A172 (cell line): ENCODE measurements at places on chromosomes 1 and 21. TPM values are rescaled to one million over a fixed set of nuclear protein-coding genes. Genes with fewer than 3 reads are reported as not detected.

Gene ZBTB21
- 13.6 and 15.2 TPM in 2 replicates for total RNA-seq

DNA sequence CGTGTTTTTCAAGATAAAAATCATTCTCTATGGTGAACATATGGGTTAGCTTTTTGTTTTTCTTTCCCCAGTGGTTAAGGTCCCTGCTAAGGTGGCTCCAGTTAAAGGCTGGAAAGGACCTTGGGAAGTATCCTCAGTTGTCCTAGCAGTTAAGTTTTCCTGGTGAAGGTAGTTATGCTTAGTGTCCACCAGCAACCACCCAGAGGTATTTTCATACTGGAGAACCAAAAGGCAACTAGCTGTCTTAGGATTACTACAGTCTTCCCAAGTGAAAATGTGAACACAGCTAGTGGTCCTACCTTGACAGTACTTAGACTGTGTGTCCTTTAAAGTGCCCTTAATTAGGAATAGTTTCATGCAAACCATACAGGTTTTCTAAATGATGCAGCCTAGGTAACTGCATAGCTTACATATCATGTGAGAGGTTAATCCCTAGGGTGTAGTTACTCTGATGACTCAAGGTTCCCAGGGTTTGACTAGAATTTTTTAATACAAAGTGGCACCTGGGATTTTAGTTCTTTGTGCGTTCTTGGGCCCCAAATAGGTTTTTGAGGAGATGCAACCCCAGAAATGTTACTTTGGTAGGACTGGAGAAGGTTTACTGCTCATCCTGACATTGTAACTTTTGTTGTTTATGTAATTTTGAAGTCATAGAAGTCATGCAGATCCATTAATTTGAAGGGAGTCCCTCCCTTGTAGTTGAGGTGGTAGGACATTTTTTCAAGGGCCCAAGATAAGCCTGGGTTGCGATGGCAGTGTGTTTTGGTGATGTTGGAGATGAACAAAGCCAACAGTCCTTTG lies 36.5 kb downstream of the YY1AP1 start:
- DNase-seq, result peak; percentile 53

Gene LCE3D
- total RNA-seq, result not detected in 2 replicates

- DNase-seq, result no peak
Observed at GRCh38 chr1:47580451-47580995, 142.7 kb downstream of the FOXD2 start.

DNA sequence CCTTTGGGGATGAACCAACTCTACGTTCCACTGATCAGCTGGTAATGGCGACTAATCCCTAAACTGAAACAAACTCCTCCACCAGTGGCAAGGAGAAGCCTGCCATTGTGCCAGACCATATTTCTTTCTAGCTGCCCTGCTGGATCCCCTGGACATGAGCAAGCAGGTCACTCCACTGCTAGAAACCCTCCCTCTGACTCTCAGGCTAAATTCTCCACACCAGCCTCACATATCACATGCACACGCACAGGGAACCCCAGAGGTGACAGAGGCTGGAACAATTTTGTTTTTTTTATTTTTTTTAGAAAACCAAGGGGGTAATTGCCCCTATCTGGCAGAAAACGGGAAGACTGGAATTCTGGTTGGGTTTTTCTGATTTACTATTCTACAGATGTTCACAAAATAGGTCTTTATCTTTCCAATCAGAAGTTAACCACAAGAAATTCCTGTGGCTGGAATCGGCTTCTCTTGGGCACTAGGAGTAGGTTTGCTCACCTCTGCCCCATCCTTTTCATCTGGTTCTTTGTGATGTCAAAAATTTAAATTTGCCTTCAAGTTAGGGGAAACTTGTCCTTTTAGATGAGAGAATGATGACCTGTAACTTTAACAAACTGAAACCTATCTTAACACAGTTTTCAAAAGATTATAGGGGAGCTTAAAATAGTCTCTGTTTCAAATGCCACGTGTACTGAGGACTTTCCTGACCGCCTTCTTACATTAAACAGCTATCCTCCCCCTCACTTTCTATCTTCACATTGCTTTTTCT lies 258.1 kb downstream of the SDCCAG8 start:
- DNase-seq, result peak; percentile 85

Gene WLS
- 32.3 and 49.4 TPM in 2 replicates for total RNA-seq

GRCh38 chr1:2386636-2387611 lies 4.4 kb downstream of the MORN1 start:
- no peak for DNase-seq

GRCh38 chr1:179969962-179970361 lies 15.4 kb downstream of the CEP350 start:
- no peak for DNase-seq

DNA sequence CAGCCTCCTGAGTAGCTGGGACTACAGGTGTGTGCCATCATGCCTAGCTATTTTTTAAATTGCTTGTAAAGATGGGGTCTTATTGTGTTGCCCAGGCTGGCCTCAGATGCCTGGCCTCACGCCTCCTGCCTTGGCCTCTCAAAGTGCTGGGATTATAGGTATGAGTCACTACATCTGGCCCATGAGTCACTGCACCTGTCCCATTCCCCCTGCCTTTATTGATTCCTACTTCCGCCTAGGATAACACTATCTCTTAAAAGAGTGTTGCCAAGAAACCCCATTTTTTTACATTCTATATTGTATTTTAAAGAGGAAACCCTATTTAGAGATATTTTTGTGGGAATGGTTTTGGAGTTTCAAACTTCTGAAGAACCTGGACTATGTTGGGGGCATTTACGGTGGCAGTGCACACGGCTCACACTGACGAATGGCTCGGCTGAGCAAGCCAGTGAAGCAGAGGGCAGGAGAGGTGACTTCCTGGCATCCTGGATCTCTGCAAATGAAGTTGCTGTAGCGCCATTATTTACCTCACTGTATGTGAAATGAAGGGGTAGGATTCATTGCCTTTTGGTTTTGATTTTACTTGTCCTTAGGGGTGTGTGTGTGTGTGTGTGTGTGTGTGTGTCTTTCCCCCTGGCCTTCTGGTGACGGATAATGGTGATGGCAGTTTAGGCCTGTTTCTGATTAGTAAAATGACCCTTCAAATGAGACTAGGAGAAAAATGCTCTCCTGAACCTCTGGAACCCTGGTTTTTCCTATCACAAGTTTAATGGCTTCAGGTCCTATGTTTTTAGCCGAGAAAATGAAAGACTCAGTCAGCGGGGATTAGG lies 22.5 kb downstream of the KIF26B start:
- peak; percentile 77 for DNase-seq

GRCh38 chr1:15622712-15623373 lies 5.6 kb downstream of the DDI2 start:
- no peak for DNase-seq

DNA sequence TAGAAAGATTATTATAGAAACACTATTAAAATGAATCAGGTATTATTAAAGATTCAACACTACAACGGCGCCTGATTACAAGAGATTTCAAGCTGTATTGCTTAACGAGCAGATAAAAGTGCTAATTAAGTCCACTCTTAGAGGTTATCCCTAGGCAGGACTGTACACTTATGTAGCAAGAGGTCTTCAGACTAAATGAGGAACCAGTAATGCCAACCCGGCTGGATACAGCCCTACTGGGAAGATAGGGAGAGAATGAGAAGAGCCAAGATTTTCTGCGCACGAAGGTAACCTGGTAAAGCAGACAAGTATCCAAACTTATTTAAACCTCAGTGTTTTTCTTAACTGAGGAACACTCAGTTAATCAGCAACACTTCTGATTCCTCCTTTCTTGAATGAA lies 115.7 kb upstream of the HIVEP3 start:
- peak; percentile 8 for DNase-seq

DNA sequence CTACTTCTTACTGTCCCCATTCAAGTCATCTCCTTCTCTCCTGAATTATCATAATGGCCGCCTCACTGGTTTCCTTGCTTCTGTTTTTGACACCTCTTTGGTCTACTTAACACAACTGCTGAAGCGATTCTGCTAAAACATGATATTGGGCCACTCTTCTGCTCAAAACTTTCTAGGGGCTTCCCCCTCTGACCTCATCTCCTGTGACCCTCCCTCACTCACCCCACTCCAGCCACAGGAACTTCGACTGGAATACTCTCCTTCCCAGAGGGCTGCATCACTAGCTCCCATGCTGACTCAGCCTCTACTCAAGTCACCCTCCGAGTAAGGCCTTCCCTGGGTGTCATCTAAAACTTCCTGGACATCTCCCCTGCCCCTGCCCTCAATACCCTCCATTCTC lies 35.7 kb downstream of the NRIP1 start:
- no peak for DNase-seq

- no peak for DNase-seq
Observed at GRCh38 chr1:117110774-117111173, 10.8 kb downstream of the TRIM45 start.

DNA sequence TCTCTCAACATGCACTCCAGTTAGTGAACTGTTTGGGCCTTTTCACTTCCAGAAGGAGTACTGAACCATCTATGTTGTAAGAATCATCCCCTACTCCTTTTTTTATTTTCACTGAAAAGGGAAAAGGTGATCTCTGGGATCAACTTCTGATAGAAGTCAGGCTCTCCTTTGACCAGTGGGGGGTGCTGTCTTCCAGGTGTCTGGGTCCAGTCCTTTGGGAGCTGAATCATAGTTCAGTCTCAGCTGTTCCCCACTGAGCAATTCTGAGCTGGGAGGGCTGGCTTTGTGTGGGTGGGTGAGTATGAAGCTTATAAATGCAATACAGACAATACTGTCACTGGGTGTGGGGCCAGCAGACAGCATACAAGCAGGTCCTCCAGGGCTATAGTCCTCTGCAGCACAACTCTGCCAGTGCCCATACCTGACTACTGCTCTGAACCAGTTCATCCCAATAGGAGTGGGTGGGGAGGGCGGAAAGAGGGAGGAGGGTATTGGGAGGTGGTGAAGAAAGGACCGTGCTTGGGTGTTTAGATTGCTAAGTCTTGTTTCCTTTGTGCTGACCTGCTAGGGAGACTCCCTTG lies 12.5 kb upstream of the SARS1 start:
- DNase-seq, result peak; percentile 71

Gene OR2L3
- not detected in 2 replicates for total RNA-seq

DNA sequence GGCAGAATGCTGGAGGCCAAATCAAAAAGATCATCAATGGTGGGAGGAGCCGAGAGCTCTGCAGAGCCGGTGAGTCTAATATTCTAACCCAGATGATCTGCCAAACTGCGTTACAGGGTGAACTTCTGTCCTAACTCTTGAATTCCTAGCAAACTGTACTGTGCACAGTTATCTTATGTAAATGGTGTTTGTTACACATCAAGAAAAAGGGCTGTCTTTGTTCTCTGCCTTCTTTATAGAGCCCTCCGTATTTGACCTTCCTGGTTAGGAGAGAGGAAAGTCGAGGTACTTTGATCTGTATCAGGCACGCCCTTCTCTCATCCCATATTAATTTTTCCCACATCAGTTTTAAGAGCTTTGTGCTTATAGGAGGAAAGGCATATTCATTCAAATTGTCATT lies 37.6 kb downstream of the MT1HL1 start:
- DNase-seq, result no peak

Gene CA14
- total RNA-seq, result not detected in 2 replicates

Gene HORMAD1
- total RNA-seq, result not detected in 2 replicates

DNA sequence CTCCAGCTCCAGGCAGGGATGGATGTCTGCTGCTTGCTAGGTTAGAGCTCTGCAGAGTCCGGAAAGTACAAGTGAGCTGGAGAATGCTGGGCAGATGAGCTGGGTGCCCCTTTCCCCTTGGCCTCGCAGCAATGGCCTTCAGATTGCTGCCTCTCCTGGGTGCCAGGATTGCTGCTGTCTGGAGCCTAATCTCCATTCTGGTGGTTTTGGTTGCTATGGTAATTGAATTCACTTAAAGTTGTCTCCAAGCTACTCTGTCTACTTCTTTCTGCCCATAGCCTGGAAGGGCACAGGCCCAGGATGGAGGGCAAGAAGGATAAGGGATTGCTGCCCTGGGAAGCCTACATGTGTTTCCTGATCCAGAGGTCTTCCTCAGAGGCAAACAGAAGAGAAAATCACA lies 14.6 kb upstream of the KCND3 start:
- no peak for DNase-seq

GRCh38 chr1:173002891-173003838 lies 47.6 kb downstream of the TNFSF18 start:
- DNase-seq, result peak; percentile 53

Gene AIRE
- not detected in 2 replicates for total RNA-seq

Gene PLCH2
- total RNA-seq, result 0.05 TPM in 1 of 2 replicates, not detected in the other

DNA sequence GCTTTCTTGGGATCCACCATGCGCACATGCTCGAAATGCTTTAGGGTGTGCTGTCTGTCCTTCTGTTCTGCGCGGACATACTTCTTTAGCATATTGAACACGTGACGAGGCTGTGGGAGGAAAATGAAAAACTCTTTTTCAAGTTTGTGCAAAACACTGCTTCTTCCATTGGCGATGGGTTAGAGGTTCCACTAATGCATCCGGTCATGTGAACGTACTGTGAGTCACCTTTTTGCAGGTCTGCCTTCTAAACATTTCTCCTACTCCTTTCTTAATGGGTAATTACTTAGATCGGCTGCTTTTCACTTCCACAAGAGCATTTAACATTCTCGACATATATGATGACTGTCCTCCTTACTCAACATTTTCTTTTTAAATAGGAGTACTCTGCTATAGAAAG lies 214.9 kb downstream of the APP start:
- no peak for DNase-seq

- DNase-seq, result peak; percentile 81
Observed at GRCh38 chr1:236287757-236288619, 6.2 kb upstream of the ERO1B start.

- no peak for DNase-seq
Observed at GRCh38 chr1:226736001-226736907, 2.8 kb downstream of the ITPKB start.

Gene CRNN
- total RNA-seq, result not detected in 2 replicates

GRCh38 chr21:34817821-34818661 lies 149.2 kb downstream of the CLIC6 start:
- no peak for DNase-seq

DNA sequence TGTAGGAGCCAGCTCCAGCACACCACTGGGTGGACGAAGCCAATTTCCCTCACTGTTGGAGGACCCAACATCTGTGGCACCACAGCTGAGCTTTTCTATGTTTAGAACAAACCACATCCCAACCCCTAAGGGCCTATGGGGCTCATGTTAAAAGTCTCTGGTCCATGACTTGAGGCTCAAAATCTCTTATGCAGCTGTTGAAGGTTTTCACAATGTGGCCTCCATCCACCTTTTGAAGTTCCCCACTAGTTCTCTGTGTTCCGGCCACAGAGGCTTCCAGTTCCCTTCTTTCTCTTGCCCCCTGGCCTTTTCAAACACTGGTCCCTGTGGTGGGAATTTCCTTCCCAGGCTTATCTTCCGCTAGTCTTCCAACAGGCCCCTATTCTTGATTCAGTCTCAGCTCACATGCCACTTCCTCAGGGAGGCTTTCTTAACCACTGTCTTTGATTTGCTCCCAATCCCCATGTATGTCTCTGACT lies 3.9 kb upstream of the IFNLR1 start:
- no peak for DNase-seq

Gene PRAMEF5
- not detected in 2 replicates for total RNA-seq

- no peak for DNase-seq
Observed at GRCh38 chr1:116126281-116126680, 15.1 kb downstream of the MAB21L3 start.

Gene PLPP3
- 2.8 and 5.9 TPM in 2 replicates for total RNA-seq

Gene ETV3L
- total RNA-seq, result not detected in 2 replicates

Gene SERINC2
- total RNA-seq, result 16.8 and 18.9 TPM in 2 replicates

Gene OR2L13
- not detected in 2 replicates for total RNA-seq
